ENCODE measurements at places on chromosomes 6 and 20.

DNA sequence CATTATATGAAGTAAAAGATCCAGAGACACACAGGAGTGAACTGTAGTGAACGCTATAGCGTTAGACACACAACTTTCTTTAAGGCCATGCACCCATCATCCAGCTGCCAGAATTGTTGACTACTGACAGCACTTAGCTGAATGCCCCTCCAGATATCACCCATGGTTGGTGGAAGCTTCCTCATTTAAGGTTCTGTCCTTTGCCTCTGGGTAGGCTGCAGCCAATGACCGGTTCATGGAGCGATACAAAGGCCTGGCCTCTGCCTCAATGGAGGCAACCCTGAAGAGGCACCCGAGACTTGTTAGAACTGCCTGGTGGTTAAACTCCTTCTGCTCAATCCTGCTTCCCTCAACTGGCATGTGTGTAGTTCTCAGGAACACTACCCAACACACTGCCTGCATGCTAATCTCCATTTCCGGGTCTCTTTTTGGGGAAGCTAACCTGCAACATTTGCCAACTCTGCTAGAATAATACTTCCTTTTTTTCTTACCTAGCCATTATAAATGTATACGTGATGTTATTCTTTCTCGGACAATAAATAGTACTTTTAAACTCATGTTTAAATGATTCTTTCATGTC, 49.8 kb upstream of the THEMIS start:
- no peak for DNase-seq

DNA sequence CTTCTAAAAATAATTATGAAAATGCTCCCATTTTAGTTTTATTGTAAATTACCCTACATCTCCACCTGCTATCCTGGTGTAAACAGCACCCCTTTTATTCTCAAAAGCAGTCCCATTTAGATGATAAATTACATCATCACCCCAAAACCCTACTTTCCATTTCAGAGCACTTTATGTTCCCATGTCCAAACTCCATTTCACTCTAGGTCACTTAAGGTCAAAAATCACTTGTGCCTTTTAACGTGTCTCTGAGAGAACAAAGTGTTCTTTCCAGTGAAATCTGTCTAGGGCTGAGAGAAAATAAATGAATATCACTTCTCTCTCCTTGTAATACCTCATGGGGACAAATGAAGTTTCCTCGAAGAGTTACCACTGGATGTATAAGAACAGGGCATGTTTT, 157.3 kb downstream of the INSM1 start:
- DNase-seq: no peak

GRCh38 chr6:142702501-142703460, 242.2 kb downstream of the HIVEP2 start:
- no peak for DNase-seq

GRCh38 chr6:126376682-126377081, 36.8 kb downstream of the CENPW start:
- no peak for DNase-seq

- no peak for DNase-seq
Observed at GRCh38 chr6:81906709-81907204, 154.3 kb upstream of the TENT5A start.

DNA sequence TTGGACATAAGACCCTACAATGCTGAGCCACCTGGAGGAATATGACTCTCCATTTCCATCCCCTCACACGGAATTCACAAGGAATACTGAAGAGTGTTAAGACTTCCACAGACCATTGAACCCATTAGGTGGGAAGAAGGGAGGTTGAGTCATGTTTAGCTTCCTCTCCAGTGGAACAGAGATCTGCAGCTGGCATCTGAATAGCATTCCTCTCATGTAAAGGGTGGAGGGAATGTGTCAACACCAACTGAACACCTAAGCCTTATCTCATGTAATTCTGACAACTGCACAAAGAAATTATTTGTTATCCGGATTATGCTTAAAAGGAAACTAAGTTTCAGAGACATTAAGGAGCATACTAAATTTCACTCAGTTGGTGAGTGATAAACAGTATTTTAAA, 705.9 kb downstream of the MAFB start:
- no peak for DNase-seq

- DNase-seq: no peak
Observed at GRCh38 chr6:2706558-2706957, 44.2 kb downstream of the MYLK4 start.

DNA sequence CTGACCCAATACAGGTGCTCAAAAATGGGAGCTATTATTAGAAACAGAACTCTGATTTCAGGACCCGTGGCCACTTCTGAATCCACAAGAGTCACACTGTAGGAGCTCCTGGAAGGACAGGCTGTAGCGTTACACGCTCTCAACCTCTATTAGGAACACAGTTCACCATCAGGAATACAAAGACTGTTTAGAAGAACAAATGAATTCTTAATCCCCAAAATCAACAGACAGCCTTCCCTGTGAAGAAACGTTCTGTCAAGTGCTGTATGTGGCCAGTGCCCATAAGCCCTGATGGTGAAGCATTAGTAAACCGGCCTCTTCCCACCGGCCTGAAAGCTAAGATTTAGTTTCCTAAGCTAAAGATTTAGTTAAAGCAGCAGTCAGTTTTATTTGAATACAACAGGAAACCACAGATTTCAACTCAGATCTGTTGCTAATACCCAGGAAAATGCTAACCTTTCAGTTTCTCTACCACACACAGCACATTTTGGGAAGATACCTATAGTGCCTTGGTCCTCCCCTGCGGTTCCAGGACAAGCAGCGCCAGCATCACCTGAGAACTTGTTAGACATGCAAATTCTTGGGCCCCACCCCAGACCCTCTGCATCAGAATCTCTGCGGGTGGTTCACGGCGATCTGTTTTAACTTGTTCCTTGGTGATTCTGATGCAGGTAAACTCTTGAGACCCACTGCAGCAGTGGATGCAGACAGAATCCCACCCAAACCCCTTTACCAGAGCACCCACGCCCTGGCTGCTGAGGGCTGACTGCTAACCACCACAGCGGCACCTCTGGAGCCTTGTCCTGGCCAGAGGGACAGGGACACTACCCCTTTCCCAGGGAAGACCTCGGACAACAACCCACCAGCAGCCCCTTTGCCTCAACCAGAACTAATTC, 33.4 kb downstream of the MTRES1 start:
- DNase-seq: no peak

- no peak for DNase-seq
Observed at GRCh38 chr6:25173246-25173645, 105.9 kb upstream of the CARMIL1 start.

DNA sequence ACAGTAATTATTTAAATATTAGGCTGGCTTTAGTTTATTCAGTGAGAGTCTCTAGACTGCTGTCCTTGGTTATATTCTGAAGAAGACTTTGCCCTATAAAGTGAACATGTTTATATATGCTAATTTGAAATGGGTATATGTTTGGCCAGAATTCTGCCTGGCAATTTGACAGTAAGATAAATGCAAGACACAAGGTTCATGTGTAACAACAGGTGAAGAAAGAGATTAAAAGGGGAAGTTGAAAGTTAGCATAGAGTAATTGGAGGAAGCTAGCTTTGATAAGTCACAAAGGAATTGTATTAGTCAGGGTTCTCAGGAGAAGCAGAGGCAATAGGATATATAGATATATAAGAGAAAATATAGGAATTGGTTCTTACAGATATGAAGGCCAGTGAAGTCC, 191.4 kb downstream of the CENPW start:
- DNase-seq: no peak

GRCh38 chr20:4476903-4477500, 244.7 kb upstream of the PRND start:
- DNase-seq: no peak

DNA sequence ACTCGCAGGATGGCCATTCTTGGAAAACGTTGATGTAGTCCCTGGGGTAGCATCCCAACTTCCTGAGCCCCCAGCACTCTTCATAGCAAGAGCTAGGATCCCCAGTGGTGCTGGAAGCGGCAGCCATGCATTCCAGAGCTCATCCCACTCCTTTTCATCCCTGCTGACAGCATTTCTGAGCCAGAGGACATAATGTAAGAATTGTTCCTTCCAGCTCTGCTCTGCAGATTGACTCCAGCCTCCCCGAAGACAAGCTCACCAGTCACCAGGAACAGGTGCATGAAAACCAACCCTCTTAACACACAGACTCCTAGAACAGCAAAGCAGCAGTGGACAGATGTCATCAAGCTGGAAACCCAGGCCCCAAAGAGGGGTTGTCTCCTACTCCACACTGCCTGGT, 3.8 kb downstream of the SLC13A3 start:
- DNase-seq: no peak

DNA sequence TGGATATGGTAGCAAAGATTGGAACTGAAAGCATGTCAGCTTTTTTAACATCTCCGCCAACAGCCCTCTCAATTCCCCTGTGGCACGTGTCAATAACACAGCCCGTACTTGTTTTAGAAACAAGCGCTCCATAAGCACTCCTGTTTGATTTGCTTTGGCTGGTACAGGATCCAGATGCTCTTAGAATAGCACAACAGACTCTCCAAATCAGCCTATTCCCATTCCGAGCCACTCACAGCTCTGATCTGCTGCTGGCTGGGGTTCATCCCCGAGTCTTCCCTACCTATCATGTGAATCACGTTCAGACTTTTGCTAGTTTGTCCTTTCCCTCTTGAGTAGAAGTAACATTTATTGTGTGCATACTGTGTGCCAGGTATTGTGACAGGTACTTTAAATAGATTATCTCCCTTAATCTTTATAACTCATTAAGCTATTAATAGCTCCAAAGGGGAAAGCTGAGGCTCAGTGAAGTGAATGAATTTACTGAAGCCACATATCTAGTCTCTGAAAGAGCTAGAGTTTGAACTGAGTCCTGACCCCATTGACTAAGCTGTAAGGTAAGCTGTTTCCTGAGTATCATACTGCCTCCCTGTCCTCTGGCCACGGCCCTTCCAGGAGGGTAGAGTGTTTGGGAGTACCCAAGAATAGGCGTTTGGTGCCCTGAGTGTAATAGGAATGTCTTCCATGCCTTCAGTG, 46.7 kb downstream of the RALY start:
- no peak for DNase-seq

DNA sequence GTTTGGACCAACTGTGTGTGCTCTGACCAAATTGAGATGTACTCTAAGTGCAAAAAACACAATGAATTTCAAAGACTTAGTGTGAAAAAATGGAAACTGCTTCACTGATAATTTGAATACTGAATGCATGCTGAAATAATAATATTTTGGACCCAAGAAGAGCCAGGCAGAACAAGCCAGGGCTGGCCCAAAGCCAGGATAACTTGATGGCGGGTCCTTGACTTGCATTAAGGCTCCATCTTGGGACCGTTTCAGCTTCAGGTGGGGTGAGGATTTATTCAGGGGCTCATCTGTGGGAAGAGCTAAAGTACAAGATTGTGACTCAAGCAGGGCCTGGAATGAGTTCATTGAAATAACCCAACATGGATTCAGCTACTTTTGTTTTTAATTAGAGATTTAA, 921.9 kb downstream of the QKI start:
- no peak for DNase-seq

GRCh38 chr20:19944772-19945459, 72.2 kb upstream of the NAA20 start:
- DNase-seq: no peak

DNA sequence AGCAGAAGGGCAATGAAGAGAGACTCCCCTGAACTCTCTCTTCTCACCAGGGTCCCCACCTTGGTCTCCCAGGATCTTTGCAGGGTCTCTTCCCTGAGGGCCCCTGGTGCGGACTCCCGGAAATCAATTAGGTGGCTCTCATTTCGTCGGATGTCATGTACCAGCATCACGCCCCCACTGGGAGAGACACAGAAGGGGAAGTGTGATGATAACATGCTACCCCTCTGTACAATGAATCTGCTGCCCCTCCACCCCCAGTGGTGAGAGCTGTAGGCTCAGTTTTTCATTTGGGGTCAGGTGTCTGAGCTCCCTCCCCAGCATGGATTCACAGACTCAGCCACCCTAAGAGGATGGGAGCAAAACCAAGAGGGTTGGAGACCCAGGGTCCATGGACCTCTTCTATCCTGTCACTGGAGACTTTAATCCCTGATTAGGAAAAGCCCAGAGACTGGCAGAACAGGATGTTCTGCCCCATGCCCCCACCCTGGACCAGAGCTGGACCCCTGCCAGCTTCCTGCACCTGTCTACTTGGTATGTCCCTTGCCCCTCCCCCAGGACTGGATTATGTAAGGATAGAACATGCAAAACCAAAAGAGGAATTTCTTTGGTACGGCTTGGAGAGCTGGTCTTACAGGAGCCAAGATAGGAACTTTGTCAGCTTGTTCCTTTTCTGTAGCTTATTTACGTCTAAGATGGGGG, 11.1 kb downstream of the GGT7 start:
- no peak for DNase-seq

DNA sequence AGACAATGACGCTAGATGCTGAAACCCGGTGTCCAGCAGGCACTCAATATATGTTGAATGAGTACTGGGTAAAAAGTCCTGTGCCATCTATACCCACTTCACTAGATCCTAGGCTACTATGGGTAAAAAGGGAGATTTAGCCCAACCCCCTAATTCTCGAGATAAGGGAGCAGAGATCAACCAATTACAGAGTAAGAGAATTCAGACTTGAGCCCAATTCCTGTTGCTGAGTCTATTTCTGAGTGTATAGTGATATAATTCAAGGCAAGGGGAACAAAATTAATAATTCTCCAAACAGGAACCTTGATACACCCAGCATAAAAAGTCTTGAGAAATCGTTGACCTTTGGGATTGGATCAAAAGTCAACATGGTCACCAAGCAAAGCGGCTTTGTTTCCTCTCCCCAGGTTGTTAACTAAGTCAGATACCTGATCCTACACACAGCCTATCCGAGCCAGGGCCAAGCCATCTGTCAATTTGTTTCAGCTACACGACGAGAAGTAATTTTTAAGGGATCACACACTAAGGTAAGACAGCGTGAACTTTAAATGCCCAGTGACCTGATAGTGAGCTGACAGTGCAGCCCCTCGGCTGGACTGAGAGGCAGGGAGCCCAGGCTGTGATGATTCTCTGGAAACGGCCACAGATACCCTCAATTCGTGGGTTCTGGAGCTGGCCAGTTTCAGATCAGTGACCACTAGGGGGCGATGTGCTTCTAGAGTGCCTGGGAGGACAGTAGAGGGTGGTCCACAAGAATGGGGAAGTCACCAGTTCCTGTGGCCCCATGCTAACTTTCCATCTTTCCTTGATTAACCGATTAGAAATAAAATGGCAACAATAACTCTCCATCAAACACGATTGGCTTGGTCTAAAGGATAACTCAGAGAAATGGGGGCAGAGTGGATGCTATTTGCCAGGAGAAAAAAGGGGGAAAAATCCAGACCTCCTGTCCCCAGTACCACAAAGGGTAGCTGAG, 46.2 kb downstream of the SLC22A23 start:
- DNase-seq: no peak

DNA sequence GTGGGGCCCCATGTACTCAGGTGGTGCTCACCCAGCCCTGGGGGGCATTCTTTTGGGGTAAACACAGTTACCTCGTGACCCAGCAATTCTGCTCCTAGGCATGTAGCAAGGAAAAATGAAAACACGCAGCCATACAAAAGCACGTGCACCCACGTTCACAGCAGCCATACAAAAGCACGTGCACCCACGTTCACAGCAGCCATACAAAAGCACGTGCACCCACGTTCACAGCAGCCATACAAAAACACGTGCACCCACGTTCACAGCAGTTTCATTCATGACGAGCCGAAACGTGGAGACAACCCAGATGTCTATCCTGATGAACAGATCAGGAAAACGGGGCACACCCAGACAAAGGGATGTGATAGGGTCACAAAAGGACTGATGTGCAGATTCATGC, 57.1 kb downstream of the YTHDF1 start:
- DNase-seq: no peak

All from GM12891 (cell line).